ENCODE measurements at places on chromosomes 4 and X.

GRCh38 chr4:71229477-71230270 is 109.1 kb upstream of the SLC4A4 start:
- DNase-seq, result peak; percentile 55

GRCh38 chr4:4735136-4735750 is 124.2 kb upstream of the MSX1 start:
- no peak for DNase-seq

DNA sequence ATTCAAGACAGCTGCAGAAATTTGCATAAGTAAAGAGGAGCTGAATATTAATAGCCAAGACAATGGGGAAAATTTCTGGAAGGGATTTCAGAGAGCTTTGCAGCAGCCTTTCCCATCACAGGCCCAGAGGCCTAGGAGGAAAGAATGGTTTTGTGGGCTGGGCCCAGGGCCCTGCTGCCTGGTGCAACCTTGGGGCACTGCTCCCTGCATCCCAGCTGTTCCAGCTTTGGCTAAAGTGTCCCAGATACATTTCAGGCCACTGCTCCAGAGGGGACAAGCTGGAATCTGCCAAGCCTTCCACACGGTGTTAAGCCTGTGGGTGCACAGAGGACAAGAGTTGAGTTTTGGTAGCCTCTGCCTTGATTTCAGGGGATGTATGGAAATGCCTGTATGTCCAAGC is 185.6 kb upstream of the SFRP2 start:
- no peak for DNase-seq

DNA sequence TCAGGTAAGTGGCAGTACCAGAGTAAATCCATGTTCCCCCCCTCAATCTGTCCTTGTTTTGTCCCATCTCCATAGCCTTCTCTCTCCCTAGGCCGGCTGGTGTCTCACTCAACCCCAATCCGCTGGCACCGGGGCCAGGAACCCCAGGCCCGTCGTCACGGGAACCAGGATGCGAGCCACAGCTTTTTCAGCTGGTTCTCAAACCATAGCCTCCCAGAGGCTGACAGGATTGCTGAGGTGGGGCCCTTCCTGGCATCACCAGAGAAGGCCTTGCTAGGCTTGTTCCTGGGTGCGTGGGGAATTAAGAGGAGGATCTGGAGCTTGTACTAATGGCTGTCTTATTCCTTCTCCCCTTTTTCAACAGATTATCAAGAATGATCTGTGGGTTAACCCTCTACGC is 2.7 kb downstream of the TSPYL2 start:
- no peak for DNase-seq

DNA sequence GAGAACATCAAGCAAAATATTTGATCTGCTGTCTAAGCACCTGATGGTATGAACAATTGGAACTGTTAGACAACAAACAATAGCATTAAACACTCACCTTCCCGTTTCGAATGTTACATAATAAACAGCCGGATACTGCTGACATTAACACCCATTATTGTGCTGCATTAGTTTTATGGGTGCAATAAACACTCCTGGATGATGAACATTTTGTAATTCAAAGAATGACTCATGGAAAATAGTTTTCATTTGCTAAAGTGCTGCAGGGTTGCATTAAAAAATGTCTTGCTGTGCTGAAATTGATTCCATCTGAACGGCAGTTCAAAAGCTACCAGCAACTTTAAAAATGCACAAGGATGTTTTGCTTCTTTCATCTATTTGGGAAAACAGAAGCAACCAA is 100.8 kb upstream of the SORBS2 start:
- no peak for DNase-seq

DNA sequence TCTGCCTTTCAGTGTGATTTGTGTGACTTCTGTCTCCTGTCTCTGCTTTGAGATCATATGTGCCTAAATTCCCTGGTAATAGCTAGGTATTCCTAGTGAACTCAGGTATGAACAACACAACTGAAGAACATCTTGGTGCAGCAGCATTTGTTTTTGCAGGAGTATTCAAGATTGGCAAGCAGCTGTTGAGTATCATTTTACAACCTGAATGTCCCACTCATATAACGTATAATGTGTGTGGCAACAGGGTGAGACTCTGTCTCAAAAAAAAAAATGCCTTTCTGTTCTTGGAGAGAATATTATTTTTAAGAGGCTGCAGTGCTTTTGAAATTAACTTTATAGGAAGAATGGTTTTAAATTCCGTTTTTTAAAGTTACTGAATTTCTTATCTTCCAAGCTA is 7.7 kb downstream of the LSM6 start:
- DNase-seq, result no peak

- no peak for DNase-seq
Measured at GRCh38 chr4:183354219-183354618, 32.0 kb upstream of the CLDN24 start.

Measured in AG08396 (cell line).